SJCRH30 (cell line): ENCODE measurements at places on chromosomes 1 and 21. TPM values are rescaled to one million over a fixed set of nuclear protein-coding genes. Genes with fewer than 3 reads are reported as not detected.

GNAI3 gene
- 12.2 and 13.4 TPM in 2 replicates for total RNA-seq

GRCh38 chr1:240310226-240310925, 218.7 kb downstream of the FMN2 start:
- no peak for DNase-seq
- no peaks in the 10 kb centered on the region for H3K27me3 ChIP-seq
- H3K4me3 ChIP-seq = no peak overlapping the region
- no peaks in the 10 kb centered on the region; the same call in 1 of the 2 replicates for H3K36me3 ChIP-seq
- peaks cover 25% of the 10 kb centered on the region for H3K4me1 ChIP-seq
- H3K27ac ChIP-seq = no peak overlapping the region

HTR6 gene
- 0.05 TPM in 1 of 2 replicates, not detected in the other for total RNA-seq

GRCh38 chr1:30465096-30465495, 258.3 kb downstream of the MATN1 start:
- H3K27ac ChIP-seq = no peak overlapping the region
- peaks cover 8% of the 10 kb centered on the region; the same call in 1 of the 2 replicates for H3K27me3 ChIP-seq
- no peaks in the 10 kb centered on the region for H3K36me3 ChIP-seq
- no peak overlapping the region for H3K4me3 ChIP-seq

- no peaks in the 10 kb centered on the region for H3K4me1 ChIP-seq
- H3K27me3 ChIP-seq = no peaks in the 10 kb centered on the region
- no peak overlapping the region for H3K4me3 ChIP-seq
- no peak overlapping the region for H3K27ac ChIP-seq
- H3K36me3 ChIP-seq = no peaks in the 10 kb centered on the region
- DNase-seq = no peak
Measured at GRCh38 chr1:248618119-248618518, 16.8 kb downstream of the OR2T11 start.
